Activated T-helper 17 cell treated with anti-CD3 and anti-CD28 coated beads, Interleukin-2, amount 50 U/mL, for 72 hours (primary cell): ENCODE measurements at places on chromosomes 11 and 22.

GRCh38 chr11:70761908-70762337 lies 363.6 kb downstream of the CTTN start:
- ATAC-seq: no peak

DNA sequence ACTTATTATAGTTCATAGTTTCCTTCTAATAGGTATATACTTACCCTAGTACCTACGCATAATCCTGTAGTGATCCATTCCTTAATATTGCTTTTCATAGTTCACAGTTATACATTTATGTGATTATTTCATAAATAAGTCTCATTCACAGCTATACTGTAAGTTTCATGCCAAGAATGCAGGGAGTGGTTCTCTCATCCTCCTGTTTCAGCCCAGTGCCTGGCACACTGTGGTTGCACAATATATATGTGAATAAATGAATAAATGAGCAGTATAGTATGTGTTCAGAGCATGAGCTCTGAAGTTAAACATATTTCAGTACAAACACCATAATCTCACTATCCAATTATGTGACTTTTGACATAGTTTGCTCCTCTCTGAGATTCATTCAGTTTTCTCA lies 115.8 kb downstream of the MAML2 start:
- ATAC-seq: no peak

- no peak for ATAC-seq
These were observed 113.8 kb upstream of the NARS2 start for GRCh38 chr11:78688460-78688859.

GRCh38 chr11:74970852-74971395 lies 17.8 kb upstream of the NEU3 start:
- ATAC-seq: no peak

DNA sequence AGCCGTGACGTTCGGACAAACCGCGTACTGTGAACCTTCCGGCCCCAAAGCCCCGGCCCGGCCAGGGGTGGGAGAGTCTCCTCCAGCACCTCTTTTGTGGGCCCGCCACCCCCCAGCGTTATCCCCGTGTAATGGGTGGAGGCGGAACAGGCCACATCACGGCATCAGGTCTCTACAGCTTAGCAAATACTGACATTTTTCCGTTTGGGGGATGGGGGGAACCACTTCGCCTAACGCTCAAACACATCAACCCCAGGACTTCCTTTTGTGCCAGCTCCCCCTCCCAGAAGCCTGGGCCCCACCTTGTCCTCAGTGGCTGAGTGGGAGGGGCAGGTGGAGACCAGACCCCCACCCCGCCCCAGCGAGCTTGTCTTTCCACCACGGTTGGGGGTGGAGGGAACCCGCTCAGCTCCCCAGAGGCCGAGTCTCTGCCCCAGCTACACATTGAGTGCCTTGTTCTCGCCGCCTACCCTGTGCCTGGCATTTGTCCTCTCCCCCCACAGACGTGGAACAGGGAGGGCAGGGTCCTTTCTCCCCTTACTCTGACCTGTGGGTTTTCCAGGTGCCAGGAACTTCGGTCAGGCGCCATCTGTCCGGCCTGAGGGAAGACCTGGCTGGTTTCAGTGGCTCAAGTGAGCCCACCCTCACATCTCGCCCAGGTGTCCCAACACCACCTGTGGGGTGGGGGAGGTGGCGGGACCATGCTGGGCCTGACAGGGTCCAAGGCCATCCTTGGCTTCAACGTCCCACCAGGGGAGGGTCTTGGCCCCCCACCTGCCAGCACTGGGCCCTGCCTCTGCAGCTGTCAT lies 29.6 kb downstream of the SBF1 start:
- ATAC-seq: peak; percentile 9

DNA sequence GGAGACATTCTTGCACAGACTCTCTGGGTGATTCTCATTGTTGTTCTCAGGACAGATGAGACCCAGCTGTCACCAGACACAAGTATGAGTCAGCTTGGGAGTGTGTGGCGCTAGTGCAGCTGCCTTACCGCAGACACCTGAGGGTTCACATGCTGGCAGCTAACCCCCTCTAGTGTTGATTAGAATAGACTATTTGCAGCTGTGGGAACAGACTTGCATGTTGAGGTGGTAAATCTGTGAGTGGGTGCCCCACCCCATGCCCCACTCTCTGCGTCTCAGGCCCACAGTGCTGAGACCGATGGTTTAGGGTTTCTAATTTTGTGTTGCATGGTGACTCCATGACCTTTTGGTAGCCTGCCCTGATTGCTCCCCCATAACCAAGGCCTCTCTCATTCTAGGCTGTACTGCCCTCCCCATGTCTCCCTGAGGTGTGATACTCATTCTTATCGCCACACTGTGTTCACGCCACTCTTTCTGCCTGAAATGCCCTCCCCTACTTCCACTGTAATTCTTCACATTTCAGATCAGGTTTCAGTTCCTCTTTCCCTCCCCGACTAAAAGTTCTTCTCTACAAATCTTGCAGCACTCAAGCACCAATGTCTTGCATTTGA lies 73.7 kb upstream of the KIRREL3 start:
- peak; percentile 42 for ATAC-seq

- no peak for ATAC-seq
These were observed 151.7 kb downstream of the ATXN10 start for GRCh38 chr22:45823336-45823735.

DNA sequence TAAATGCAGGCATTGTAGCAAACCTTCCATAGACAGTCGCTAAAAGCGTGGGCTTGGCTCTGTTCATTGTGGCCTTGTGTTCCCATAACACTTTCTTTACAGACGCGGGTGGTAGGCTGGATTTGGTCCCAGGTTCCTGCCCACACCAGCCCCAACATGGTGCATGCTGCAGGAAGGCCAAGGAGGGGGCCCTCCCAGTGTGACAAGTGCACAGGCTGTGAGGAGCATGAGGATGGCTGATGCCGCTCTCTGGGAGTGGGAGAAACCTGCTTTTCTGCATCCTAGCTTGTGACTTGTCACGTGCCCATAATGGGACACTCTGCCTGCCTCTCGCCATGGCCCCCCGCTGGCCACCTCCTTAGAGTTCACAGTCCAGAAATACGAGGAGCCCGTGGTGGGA lies 161.8 kb upstream of the B3GAT1 start:
- no peak for ATAC-seq

GRCh38 chr22:37213941-37214730 lies 1.9 kb upstream of the SSTR3 start:
- ATAC-seq: no peak

DNA sequence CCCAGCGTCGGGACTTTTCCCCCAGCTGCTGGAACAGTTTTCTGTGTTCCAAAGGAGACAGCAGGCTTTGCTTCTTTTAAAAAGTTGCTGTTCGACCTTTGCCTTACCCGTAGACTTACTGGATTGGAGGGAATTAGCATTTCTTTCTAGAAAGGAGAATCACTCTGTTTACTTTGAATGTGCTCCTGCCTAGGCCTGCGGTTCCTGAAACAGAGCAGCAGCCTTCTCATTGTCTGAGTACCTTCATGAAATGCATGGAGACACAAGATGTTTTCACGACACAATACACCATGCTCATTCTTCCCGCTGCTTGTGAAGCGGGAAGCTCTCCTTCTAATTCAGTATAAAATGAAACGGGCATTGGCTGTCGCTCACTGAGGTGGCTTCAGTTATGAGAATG lies 196.2 kb downstream of the TBC1D22A start:
- ATAC-seq: no peak

GRCh38 chr11:68213135-68213515 lies at the start of gene KMT5B:
Gene KMT5B (minus strand): TSS chr11:68213296. CDS start chr11:68190076, 23,220 bp downstream.
- no peak for ATAC-seq

GRCh38 chr11:33906484-33907186 lies 14.8 kb upstream of the LMO2 start:
- no peak for ATAC-seq

- ATAC-seq: no peak
These were observed 11.3 kb upstream of the AMPD3 start for GRCh38 chr11:10443721-10444235.

DNA sequence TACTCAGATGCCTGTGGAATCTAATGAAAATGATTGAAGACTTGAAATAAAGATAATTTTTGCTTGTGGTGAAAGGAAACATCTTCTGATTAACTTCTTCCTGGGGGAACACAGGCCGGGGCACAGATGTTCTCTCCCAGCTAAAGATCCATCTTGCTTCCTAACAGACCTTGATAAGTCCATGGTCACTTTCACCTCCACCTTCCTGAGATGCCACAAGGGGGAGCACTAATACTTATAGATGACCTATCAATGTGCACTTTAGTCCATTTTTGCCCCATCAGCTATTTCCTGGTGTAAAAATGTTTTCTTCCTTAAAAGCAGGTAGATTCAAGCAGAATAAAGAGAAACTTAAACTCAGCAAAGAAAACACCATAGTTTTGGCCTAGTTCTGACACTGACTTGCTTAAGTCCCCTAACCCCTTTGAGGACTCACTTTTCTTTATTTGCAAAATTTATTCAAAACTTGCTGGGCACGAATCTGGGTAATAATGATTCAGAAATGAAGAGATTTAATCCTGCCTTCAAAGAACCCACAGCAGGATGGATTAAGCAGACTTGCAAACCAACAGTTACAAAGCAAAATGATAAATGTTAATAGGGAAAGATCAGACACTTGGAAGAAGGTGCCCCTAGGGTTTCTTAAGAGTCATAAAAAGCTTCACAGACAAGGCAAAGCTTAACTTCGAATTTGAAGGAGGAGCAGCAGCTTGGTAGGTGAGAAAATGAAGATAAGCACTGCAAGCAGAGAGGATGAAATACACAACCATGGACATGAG lies 158.7 kb downstream of the RAB38 start:
- ATAC-seq: peak; percentile 72

GRCh38 chr11:107691000-107691750 lies 20.7 kb downstream of the SLN start:
- no peak for ATAC-seq

GRCh38 chr11:130815956-130816355 lies 100.3 kb downstream of the SNX19 start:
- no peak for ATAC-seq

DNA sequence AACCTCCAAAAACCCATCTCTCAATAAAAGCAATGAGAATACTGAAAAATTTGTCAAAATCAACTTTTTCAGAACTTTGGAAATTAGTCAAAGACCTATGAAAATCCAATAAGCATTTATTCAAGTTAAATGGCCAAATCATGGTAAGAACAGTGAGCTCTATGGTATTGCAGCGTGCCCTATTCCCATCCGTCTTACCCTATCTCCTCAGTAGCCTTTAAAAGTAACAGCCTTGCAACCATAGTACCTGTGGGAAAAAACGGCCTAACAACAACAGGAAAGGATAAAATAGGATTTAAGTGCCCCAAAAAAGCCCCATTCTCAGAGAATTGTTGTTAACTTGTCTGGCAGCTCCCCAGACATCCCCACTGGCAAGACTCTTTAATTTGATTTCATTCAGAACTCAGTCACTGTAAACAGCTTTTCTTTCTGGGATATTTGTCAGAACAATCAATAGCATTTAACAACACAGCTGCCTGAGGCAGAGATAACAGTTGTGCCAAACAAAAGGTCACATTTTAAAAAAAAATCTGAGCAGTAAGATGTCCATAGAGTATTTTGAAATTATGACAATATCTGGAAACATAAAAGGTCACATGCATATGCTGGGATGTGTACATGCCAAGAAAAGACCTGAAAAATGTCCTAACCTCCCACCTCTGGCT lies 18.8 kb upstream of the MS4A8 start:
- ATAC-seq: no peak

- no peak for ATAC-seq
These were observed 198.5 kb upstream of the MTNR1B start for GRCh38 chr11:92770981-92771380.

GRCh38 chr11:3990406-3990805 lies 104.2 kb upstream of the RRM1 start:
- peak; percentile 66 for ATAC-seq

DNA sequence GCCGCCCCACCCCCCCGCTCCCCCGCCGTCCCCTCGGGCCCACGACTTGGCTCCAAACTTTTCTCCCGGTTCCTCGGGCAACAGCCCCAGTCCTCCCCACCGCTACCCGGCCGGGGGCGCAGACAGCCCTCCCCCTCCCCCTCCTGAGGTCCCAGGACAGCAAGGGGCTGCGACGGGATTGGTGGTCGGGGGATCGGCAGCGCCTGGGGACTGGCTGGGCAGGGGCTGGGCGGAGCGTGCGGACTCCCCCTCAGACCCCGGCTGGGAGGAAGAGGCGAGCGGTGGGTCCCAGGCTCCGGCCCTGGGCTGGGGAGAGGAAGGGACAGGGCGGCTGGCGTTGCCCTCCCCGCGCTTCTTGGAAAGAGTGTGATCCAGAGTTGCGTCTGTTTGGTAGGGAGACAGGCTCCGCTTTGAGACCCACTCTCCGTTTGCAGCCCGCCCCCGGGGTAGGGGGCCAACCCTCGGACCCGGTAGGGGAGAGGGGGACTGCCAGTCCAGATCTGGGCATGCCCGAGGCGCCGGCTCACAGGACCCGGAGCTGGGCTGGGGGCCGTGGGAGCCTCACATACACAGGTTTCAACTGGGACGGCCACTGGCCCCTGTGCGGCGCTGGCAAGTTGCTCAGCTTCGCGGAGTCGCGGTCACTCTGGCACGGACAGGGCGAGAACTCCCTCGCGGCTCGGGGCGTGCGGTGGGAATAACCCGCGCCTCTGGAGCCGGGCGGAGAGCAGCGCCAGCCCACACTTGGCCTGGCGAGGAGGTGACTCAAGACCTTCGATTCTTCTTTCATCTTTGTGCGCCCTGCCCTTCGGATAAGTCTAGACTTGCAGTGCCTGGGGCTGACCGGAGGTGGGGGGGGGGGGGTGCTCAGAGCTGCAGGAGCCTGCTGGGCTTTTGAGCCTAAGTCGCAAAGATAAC lies 999 bp downstream of the TSKU start:
- ATAC-seq: no peak

DNA sequence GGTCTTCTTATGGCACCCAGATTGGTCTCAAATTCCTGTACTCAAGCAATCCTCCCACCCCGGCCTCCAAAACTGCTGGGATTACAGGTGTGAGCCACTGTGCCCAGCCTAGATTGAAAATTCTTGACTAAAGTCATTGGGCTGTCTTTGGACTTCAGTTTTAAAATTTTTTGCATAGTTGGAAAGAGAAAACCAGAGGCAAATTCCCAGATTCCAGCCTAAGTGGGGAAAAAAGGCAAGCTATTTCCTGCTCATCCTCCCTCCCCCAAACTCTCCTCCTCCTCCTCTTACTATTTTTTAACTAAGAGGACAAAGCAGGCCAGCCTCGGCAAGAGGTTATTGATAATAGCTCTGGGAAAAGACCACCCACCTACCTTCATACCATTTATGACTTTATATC lies 78.6 kb upstream of the CLMP start:
- no peak for ATAC-seq

- ATAC-seq: no peak
These were observed 2.6 kb upstream of the CHADL start for GRCh38 chr22:41243361-41243760.

DNA sequence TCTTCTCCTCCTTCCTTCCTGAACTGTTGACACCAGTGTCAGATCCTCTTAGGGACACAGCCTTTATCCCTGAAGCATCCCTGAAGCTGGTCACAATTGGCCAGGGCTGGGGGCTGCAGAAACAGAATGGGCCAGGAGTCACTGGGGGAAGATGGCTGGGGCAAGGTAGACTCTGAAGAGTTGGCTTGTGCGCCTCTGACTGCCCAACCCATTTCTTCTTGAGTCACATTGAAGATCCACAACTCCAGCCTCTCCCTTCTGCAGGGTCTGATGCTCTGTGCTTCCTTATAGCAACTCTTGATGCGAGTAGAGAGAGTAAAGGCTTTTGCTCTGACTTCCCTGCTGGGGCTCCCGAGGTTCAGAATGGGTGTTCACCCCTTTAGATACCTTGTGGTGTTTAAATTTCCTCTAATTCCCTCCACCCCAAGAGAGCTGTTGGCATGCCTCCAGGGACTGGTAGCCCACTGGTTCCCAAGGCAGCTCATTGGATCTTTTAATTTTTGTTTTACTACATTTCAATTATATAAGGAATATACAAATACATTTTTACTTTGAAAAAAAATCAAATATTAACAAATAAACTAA lies 13.4 kb downstream of the PRDM11 start:
- ATAC-seq: no peak
